GM12865 (cell line): ENCODE measurements at places on chromosomes 1 and 21.

GRCh38 chr1:205664399-205665017 lies 15.8 kb downstream of the SLC45A3 start:
- DNase-seq = no peak

DNA sequence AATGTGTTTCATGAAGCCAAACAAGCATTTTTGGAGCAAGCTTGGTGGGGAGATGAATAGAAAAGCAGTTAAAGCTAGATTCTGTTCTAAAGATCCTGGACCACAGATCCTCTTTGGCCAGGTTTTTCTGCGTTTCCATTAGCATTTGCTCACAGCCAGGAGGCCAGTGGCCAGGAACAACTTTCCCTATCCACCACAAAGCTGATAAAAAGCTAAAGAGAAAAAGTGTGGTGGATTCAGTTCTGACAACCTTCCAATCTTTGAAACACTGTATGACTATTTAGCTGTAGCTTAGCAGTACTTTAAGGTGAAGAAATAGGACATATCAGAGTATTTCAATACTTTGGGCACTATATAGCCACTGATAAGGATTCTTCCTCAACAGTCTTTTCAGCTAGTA lies 3.0 kb upstream of the NEK7 start:
- DNase-seq = no peak

DNA sequence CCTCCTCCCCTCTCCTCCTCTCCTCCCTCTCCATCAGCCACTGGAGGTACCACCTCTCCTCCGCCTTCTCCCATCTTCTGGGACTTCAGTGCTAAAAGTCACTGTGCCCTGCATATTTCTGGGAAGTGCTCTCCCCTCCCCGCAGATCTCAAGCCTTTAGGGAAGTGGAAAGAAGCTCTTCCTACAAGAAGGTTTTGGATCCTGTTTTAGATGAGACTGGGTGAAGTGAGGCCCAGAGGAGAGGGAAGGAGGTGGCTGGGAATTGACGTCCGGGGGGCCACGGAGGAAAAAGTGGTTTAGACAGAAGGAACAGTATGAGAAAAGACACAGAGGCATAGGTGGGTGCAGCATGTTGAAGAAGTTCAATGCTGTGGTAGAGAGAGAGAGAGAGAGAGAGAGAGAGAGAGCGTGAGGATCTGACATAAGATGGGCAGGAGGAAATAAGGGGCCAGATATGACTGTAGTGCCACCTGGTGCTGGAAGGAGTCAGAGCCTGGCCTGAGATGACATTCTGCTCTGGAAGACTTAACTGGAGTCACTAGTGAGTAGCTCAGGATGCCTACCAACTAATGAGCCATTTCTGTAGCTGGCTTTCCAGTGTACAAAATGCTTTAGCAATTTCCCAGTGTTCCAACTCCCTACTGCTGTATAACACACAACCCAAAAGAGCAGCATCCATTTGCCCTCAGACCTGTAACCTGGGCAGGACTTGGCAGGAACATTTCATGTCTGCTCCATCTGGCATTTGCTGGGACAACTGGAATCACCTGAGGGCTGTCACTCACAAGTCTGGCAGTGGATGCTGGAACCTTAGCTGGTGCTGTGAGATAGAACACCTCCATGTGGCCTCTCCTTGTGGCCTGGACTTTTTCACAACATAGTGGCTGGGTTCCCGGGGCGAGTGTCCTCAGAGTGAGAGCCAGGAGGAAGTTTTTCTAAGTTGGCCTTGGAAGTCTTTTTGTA lies 16.6 kb upstream of the ZSCAN20 start:
- DNase-seq = peak; percentile 85

DNA sequence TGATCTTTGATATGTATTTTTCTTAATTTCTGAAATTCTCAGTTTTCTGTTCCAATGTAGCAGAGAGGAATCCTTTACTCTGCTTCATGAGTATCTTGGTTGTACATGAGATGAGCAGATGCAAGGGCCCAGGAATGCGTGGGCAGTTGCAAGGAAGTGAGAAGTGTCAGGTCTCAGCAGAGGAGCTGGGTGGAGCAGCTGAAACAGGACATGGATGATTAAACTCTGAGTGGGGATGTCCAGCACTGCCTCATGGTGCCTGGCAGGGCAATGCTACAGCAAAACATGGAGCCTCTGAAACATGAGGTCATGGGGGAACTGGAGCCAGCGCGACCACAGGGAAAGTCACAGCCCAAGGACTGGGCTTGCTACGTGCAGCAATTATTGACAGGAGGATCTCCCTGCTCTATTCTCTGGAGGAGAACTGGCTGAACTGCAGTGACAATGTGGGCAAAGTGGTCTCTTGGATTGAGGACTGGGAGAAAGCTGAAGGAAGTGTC lies 48.4 kb downstream of the COLGALT2 start:
- DNase-seq = peak; percentile 86

DNA sequence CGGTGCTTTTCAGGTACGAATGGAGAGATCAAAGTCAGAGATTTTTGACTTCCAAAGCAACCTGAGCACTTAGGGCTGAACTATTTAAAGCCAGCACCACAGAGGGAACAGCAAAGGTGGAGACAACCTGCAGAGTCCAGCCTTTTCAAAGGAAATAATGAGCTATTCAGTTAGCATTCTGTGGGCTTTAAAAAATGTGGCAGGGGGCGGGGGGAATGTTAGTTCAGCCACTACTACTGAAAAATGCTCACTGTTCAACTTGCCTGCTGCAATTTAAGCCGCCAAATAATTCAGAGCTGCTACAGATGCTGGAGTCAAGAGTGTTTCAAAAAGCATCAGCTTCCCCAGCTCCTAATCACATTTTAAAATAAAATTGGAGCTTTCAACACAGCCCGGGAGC lies 473.3 kb upstream of the PLXNA2 start:
- no peak for DNase-seq

- DNase-seq = peak; percentile 22
These were observed 794 bp downstream of the NID1 start for GRCh38 chr1:236063919-236064673.
